ENCODE measurements at places on chromosomes 4 and X. TPM values are rescaled to one million over a fixed set of nuclear protein-coding genes. Genes with fewer than 3 reads are reported as not detected.

DNA sequence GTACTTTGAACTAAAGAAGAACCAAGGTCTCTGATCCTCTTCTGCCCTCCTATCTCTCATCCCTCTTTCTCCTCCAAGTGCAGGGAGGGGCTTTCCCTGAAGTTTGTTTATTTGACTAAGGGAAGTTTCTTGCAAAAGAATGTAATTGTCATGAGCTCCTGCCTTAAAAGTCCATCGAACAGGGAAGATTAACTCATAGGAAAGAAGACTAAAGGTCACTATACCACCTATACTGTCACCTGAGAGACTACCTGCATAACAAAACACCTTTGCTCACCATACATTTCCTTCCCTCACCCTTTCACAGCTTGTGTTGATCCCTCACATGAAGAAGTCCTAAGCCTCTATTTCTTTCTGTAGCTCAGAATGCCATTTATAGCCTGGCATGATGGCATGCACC is 59.4 kb upstream of the C4orf54 start:
- no peaks in the 10 kb centered on the region for H3K36me3 ChIP-seq
- no peak for DNase-seq
- H3K4me1 ChIP-seq = peaks cover 11% of the 10 kb centered on the region
- H3K4me3 ChIP-seq = no peak overlapping the region

TBC1D8B gene
- total RNA-seq = 8.5 TPM

- H3K4me3 ChIP-seq = no peak overlapping the region
- H3K4me1 ChIP-seq = no peaks in the 10 kb centered on the region
- H3K27ac ChIP-seq = no peak overlapping the region
- H3K27me3 ChIP-seq = no peaks in the 10 kb centered on the region
- no peak for DNase-seq
Observed at GRCh38 chrX:94932278-94932965, 1258.4 kb downstream of the FAM133A start.

GRCh38 chr4:1356181-1356998 is 9.4 kb downstream of the UVSSA start:
- no peaks in the 10 kb centered on the region for H3K27me3 ChIP-seq
- H3K27ac ChIP-seq = no peak overlapping the region
- no peak for DNase-seq

SPP1 gene
- total RNA-seq = 1,351 TPM

NUP62CL gene
- total RNA-seq = 2.6 TPM

- H3K27me3 ChIP-seq = no peaks in the 10 kb centered on the region
- DNase-seq = no peak
- no peaks in the 10 kb centered on the region for H3K36me3 ChIP-seq
- H3K4me1 ChIP-seq = no peaks in the 10 kb centered on the region
Observed at GRCh38 chr4:33071535-33071934, 2351.4 kb downstream of the PCDH7 start.

- H3K27ac ChIP-seq = no peak overlapping the region
- DNase-seq = no peak
- H3K4me1 ChIP-seq = no peaks in the 10 kb centered on the region
- H3K36me3 ChIP-seq = no peaks in the 10 kb centered on the region
Observed at GRCh38 chr4:121154103-121154515, 10.0 kb downstream of the TNIP3 start.

DNA sequence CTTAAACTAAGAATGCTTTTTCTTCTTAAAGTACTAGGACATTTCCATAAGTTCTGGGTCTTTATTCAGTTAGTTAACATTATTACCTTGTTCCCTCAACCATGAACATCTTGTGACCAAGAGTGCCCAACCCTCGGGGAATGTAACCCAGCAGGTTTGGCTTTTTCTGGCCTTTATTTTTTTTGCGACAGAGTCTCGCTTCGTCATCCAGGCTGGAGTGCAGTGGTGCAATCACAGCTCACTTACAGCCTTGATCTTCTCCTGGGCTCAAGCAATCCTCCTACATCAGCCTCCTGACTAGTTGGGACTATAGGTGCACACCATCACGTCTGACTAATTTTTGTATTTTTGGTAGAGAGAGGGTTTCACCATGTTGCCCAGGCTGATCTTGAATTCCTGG is 65.1 kb downstream of the USP11 start:
- H3K36me3 ChIP-seq = no peaks in the 10 kb centered on the region
- no peak for DNase-seq
- H3K4me3 ChIP-seq = no peak overlapping the region
- H3K27me3 ChIP-seq = no peaks in the 10 kb centered on the region
- H3K4me1 ChIP-seq = no peaks in the 10 kb centered on the region
- H3K27ac ChIP-seq = no peak overlapping the region

HSFX3 gene
- total RNA-seq = not detected

All from pancreas (tissue), 10 donors.